ENCODE measurements at places on chromosomes 3 and 15. TPM values are rescaled to one million over a fixed set of nuclear protein-coding genes. Genes with fewer than 3 reads are reported as not detected.

GRCh38 chr15:24761704-24762302, 86.2 kb downstream of the NPAP1 start:
- DNase-seq: no peak

DNA sequence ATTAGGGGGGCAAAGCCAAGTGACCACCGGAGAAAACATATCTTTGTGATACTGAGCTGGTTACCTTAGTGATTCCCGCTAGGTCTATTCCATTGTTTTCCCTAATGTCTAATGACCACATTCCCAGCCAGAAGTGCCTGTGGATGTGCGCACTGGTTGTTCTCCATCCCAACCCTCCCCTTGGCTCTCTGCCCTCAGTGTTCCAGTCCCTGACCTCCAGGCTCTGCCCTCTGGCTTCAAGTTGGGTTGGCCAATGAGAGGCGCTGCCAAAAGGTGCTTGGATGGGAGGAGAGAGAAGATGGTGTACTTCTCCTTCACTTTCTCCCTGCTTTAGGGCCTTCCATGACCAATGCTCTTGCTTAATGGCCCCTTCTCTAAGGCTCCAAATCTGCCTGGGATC, 2.4 kb downstream of the COLQ start:
- no peak for DNase-seq

DNA sequence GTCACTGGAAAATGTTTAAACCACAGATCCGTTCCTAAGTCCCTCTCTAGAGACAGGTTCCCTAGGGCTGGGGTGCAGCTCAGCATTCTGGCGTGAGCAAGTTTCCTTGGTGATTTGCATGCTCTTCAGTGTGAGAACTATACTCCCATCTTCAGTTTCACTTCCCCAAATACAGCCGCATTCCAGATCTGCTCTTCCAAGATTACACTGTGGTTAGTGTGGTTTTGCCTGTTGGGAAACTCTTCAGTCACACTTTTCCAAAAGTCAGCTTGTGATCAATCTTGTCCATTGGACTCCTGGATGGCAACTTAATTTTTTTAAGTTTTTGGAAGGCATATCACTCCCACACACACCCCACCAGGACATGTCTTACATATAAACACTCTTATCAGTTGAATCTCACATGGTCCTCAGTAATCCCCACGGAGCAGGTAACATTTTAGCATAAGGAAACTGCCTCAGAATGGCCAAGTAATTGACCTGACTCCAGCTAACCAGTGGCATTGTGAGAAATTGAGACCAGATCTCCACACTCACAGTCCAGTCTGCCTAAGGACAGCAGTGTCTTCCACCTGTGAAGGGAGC, 33.5 kb upstream of the PTPN23 start:
- DNase-seq: no peak

GRCh38 chr3:17412950-17413530, 329.4 kb downstream of the TBC1D5 start:
- DNase-seq: peak; percentile 78

- DNase-seq: no peak
Observed at GRCh38 chr3:50687127-50687751, 12.5 kb downstream of the DOCK3 start.

GRCh38 chr3:16886303-16886683, 1.5 kb downstream of the PLCL2 start:
- DNase-seq: peak; percentile 76

DNA sequence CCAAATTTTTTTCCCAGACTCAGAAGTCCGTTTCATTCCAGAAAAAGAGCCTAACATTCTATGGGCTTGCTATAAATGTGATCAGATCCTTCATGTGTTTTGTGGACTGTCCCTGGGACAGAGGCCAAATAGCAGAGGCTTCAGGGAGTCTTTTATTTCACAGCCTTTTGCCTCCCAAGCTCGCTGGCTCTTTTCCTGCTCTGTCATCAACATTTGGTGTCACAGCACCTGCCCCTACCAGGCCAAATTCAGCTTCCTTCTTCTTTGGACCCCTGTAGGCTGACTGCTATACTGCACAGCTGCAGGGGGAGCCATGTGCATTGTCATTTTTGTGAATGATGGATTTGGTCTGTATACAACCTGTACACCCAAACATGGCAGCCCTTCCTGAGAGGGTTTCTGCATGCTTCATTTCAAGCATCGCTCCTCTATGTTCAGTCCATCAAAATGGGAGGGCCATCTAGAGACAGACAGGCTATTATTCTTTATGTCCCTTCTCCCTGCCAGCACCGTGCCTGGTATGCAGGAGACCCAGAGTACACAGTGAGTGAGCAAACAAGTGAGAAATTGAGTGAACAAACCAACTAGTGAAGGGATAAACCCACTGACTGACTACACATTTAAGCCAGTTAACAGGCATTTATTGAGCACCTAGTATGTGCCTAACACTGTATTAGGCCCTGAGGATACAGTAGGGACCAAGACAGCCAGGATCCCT, 17.9 kb upstream of the RPP14 start:
- DNase-seq: no peak

DNA sequence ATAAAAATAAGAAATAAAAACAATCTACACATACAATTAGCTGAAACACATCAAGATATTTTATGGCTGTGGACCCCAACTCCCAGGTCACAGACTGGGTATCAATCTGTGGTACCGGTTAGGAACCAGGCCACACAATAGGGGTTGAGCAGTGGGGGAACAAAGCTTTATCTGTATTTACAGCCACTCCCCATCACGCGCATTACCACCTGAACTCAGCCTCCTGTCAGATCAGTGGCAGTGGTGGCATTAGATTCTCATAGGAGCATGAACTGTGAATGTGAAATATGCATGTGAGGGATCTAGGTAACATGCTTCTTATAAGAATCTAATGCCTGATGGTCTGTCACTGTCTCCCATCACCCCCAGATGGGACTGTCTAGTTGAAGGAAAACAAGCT, 17.7 kb upstream of the DNAJC19 start:
- DNase-seq: no peak

- DNase-seq: no peak
Observed at GRCh38 chr3:154684440-154684839, 254.4 kb upstream of the GPR149 start.

GRCh38 chr15:70361891-70362290, 264.2 kb upstream of the TLE3 start:
- no peak for DNase-seq

DNA sequence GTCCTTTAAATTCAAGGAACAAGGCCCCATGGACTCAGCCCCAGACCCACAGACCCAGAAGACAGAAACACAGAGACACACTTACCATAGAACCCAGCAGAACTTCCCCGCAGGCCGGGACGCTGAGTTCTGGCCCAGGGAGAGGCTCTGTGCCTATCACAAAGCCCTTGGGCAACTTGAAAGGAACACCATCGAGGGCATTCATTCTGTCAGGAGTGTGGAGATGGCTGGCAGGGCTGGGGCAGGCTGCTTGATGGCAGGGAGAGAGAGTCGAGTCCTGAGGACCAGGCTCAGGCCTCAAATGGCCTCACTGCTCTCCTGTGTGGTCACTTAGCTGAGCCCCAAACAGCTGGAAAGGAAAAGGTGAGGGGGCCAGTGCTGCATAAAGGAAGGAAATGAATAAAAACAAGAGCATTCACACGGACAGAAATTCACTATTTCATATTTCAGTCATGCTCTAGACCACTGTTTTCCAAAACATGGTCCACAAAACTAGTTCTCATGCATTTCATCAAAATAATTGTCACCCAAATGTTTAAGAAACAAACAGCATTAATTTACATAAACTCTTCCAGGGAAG, 8.9 kb downstream of the UBAP1L start:
- no peak for DNase-seq

DNA sequence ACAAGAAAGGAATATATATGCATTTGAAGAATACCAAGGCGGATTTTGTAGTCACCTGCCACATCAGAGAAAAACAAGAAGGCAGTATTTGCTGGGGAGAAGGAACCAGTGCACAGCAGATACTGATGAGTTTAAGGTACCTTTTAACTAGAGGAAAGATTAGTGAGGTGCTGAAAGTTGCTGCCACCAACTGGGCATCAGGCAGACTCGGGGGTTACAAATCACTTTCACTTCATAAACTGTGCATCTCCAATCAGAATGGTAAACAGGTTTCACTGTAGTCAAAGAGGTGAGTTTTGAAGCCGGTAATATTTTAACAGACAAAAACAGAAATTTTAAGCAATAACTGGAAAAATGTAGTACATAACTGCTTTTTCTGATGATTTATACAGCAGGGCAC, 4.1 kb downstream of the FBN1 start:
- no peak for DNase-seq

DNA sequence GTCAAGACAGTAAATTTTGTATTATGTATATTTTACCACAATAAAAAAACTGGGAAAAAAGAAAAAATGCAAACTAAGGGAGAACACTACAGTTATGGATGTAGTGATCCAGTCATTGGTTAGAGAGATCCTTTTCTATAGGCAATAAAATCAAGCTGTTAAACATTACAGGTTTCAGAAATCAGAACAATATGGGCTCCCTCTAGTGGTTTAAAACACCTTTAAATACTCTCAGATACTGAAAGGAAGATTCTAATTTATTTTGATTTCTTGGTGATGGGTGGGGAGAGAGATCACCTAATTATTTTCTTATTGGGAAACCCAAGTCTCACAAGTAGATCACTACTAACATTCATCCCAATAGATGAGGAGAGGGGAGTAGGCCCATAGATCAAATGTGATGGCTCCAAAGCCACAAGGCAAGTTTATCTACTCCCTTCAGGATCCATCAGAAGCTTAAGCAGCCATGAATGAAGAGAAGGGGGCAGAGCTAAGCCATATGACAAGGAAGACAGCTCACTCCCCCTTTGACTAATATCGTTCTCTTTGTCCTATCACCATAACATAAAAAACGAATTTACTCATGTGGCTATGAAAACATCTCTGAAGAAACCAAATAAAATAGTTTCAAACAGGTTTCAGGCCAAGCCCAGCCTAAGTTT, 118.6 kb downstream of the ANO10 start:
- DNase-seq: no peak

GRCh38 chr15:22884344-22884743, 45.9 kb downstream of the NIPA2 start:
- peak; percentile 62 for DNase-seq

- DNase-seq: no peak
Observed at GRCh38 chr3:79139395-79140068, 628.3 kb downstream of the ROBO1 start.

GRCh38 chr3:20039765-20040547, at the start of gene KAT2B:
Gene KAT2B, plus strand, starts transcription at chr3:20040446. Its CDS starts 32 bp downstream, at chr3:20040478.
- DNase-seq: peak; percentile 94

DNA sequence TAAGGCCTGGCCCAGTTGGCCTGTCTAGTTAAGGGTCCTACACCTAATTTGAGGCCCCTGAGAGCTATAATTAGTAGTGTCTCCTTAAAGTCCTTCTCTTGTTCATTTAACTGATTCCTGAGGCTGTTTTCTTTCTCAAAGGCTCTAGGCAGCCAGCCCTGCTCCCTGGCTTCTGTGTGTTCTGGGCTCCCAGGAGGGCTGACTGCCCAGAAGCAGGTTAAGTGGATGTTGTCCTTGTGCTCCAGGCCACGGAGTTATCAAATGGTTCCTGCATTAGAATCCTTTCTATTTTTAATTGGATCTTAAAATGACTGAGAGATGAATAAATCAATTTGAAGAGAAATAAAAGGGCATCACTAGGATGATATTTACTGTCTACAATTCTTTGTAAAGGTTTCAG, 140.0 kb downstream of the SNRK start:
- no peak for DNase-seq

- peak; percentile 49 for DNase-seq
Observed at GRCh38 chr3:122100083-122100482, 44.9 kb downstream of the CD86 start.

GRCh38 chr3:108757404-108757982, at the start of gene RETNLB:
Gene RETNLB, minus strand, starts transcription at chr3:108757410. Its CDS starts 225 bp downstream, at chr3:108757185.
- no peak for DNase-seq

DNA sequence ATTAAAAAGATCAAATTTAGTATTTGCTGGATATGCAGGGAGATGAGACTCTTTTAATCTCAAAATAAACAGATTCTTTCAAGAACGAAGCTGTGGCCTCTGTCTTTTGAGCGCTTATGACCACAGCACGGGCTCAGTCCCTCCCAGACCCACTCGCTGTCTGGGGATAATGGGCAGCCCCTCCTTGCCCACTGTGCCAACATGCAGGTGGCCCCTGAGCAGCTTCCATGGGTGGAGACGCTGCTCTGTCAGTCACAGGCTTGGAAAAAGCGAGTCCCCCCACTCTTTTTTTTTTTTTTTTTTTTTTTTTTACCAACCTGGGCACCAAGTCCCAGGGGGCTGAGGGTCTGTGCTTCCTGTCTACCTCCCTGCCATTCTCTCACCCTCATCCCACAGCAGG, 150.9 kb downstream of the LRRK1 start:
- no peak for DNase-seq

DNA sequence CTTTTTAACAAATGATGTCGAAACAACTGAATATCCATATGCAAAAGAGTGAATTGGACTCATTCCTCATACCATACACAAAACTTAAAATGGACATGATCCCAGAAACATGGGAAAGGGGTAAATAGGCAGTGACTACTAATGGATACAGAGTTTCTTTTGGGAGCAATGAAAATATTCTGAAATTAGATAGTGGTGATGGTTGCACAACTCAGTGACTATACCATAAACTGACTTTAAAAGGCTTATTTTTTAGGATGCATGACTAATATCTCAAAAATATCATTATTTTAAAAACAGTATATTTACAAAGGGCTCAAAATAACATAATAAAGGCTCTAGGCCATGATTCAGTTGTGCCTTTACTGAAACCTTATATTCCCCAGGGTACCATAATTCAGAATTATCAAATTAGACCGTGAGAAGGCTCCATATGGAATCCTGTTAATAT, 16.3 kb upstream of the ATP13A3 start:
- no peak for DNase-seq

DNA sequence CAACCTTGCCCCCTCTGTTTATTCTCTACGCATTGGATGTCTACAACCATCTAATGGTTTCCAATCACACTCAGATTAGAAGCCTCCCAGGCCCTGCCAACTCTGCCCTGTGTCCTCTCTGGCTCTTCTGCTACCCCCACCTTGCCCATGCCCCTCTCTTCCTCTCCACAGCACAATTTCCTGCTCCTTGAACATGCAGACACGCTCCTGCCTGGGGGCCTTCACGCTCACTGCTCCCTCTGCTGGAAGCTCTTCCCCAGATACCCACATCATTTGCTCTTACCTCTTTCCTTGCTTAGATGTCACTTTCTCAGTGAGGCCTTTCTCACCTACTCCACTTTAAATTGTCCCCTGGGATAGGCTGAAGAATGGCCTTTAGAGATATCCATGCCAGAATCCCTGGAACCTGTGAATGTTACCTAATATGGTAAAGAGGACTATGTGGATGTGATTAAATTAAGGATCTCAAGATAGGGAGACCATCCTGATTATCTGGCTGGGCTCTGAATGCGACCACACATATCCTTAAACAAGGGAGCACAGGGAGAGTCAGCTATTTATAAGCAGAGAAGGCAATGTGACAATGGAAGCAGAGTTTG, 9.9 kb downstream of the KY start:
- peak; percentile 58 for DNase-seq

- DNase-seq: no peak
Observed at GRCh38 chr15:101003081-101003480, 83.9 kb downstream of the LRRK1 start.

- no peak for DNase-seq
Observed at GRCh38 chr15:29674661-29675533, 147.4 kb downstream of the TJP1 start.

Gene CLCN2
- total RNA-seq: 8.3 TPM

Gene KIF15
- 26.5 TPM for total RNA-seq

Gene GABRR3
- 0.05 TPM for total RNA-seq

Gene SEMA4B
- 17.5 TPM for total RNA-seq

Gene MELTF
- total RNA-seq: 8.8 TPM

Gene COPS2
- 98.6 TPM for total RNA-seq

Gene CHST13
- total RNA-seq: not detected

Gene SLITRK3
- total RNA-seq: not detected

Gene MYRIP
- not detected for total RNA-seq

Gene CCDC39
- not detected for total RNA-seq

Gene TMEM207
- total RNA-seq: not detected

Gene ADGRG7
- total RNA-seq: not detected
